Activated T-helper 1 cell treated with Interleukin-2 at 50 U/mL for 16 hours (primary cell): ENCODE measurements at places on chromosomes 7 and 10.

DNA sequence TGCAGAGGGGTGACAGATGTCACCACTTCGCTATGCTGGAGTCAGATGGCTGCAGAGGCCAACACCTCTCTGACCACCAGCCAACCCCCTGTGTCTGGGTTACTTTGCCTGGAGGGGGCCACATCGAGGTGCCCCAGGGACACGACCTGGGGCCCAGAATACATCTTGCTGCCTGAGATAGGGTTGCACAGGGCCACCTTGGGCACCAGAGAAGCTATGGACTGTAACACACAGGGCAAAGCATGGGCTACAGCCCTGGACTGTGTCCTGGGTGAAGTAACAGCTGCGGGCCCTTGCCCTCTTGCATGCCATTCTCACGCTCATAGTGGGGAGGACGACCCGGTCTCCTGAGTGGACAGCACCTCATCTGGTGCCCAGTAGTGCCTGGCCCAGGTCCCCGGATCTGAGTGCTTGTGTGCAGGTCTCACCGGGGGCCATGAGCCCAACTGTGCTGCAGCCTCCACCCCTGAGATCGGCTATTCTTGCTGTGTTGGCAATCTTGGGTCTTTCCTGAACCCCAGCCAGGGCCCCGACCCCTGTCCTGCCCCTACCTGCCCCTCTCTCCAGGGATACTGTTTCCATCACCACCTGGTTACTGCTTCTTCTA is 115.2 kb upstream of the GDF10 start:
- DNase-seq, result no peak

DNA sequence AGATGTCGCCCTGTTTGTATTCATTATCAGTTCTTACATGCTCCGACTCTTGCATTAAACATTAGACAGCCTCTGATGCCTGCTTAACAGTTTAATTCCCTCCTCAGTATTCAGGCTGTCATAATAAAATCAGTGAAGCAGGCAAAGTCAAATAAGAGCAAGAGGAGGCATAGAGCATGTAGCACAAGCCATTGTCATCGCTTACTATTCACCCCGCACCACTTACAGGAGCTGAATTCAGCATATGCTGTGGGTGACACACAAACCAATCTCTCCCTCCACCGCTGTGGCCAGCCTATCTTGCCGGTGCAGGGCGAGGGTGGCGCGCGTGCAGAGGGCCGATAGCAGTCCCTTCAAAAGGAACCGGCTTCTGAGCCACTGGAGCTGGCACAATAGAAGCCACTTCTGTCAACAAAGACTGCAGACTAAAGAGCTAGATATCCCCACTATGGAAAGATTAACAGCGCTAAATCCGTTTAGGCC is 433.2 kb upstream of the MGMT start:
- no peak for DNase-seq

- DNase-seq, result no peak
Observed at GRCh38 chr10:77332256-77332655, 305.4 kb downstream of the KCNMA1 start.

DNA sequence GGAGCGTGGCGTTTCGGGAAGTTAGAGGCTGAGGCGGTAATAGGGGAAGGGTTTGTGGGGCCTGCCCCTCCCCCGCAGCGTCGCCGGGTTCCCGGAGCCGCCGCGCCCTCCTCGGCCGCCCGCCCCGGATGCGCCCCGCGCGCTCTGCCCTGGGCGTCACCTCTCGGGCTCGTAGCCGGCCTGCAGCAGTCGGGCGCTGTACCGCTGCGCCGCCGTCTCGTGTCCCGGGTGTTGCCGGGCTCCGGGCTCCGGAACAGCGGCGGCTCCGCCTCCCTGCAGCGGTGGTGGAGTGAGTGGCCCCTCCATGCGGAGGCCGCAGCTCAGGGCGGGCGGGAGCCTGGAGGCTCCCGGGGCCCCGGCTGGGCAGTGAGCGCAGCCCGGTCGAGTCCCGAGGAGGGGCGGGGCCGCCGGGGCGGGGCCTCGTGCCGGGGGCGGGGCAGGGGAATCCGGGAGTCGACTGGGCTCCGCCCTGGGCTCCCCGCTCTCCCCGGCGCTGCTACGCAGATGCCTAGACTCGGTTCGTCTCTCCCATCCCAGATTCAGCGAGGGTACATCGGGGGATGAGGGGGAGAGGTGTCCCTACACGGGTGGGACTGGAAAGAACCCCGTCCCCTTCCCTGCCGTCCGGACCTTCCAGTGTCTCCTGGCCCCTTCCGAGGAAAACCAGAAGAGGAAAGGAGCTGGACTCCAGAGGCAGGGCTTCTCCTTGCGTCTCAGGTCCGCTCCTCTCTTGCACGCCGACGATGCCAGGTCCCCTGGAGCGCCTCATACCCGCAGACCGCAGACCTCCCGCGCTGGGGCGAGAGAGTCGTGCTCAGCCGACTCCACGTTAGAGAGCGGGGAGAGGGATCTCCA is at the start of gene IMPDH1:
TSS of gene IMPDH1 (minus strand) at position 387 of the 855 bp plus-strand sequence. CDS start at position 306, 81 bp downstream.
- DNase-seq, result peak; percentile 79

GRCh38 chr7:46565253-46566096 is 644.4 kb upstream of the IGFBP3 start:
- DNase-seq, result no peak
